Natural killer cell (primary cell): ENCODE measurements at places on chromosomes 11 and 22. TPM values are rescaled to one million over a fixed set of nuclear protein-coding genes. Genes with fewer than 3 reads are reported as not detected.

Gene LINC01488
- total RNA-seq: not detected

Gene C22orf42
- not detected for total RNA-seq

Gene CCDC179
- total RNA-seq: not detected

Gene PRAME
- total RNA-seq: not detected

Gene RASSF10
- total RNA-seq: not detected

Gene OR2AG2
- total RNA-seq: not detected

Gene CRYBB3
- not detected for total RNA-seq

Gene VSTM5
- total RNA-seq: not detected

Gene ACR
- not detected for total RNA-seq

Gene APOBEC3G
- 308 TPM for total RNA-seq

Gene PGA5
- total RNA-seq: not detected

Gene ABCG4
- total RNA-seq: not detected

Gene OR52A1
- total RNA-seq: not detected

Gene PNPLA3
- total RNA-seq: not detected

Gene C11orf65
- 0.68 TPM for total RNA-seq

Gene SMIM38
- total RNA-seq: 0.40 TPM

Gene APOA4
- total RNA-seq: not detected

Gene CDC42EP2
- total RNA-seq: 1.5 TPM

Gene INPPL1
- total RNA-seq: 193 TPM

Gene DDIAS
- total RNA-seq: 2.4 TPM

Gene SERPIND1
- 0.43 TPM for total RNA-seq

Gene C2CD3
- 58.1 TPM for total RNA-seq

Gene ROBO4
- not detected for total RNA-seq
